ENCODE measurements at places on chromosomes 7 and 10.

DNA sequence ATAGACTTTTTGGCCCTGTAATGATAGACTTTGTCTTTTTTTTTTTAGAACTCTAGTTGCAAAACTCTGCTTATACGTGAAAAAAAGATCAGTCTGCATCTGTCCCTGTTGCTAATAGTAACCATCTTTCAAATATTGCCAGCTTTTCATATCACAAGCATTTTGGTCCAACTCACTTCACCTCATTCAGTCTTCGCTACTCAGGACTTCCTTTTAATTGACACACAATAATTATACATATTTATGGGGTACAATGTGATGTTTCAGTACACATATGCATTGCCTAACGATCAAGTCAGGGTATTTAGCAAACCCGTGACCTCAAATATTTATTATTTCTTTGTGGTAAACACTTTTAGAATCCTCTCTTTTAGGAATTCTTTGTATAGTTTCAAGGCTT, 867.0 kb upstream of the C7orf33 start:
- no peak for DNase-seq

GRCh38 chr7:120055300-120055699, 217.7 kb upstream of the KCND2 start:
- no peak for DNase-seq

DNA sequence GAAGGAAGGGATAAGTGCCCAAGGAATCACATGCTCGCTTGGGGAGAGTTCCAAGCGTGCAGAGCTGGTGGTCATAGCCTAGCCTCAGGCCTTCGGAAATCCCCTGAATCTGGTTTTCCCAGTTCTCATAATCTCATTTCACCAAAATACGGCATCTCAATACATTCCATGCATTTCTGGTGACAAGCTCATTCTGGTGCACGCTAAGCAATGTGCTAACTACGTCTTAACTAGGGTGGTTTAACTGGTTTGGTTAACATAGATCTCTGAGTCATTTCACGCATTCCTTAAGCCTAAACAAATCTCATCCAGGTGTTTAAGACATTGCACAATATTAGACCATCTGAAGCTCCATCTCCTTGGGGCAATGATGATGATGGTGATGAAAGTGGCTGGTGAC, 72.9 kb upstream of the STEAP1B start:
- no peak for DNase-seq

DNA sequence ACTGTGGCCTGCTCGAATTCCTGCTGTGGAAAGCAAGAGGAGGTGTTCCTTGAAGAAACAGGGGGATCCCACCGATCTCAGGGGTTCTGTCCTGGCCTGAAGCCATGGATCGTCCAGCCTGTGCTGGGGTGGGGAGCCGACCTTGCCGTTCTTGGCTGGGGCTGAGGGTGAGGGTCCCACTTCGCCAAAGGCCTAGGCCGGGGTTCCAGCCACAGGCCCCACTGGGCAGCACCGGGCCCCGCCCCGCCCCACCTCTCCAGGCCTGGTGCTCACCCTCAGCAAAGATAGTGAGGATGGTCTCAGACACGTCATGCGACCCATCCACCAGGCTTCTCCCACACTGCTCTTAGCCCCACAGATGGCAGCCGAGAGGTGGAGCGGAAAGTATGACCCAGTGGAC, 51.4 kb upstream of the ZNF716 start:
- DNase-seq: no peak

DNA sequence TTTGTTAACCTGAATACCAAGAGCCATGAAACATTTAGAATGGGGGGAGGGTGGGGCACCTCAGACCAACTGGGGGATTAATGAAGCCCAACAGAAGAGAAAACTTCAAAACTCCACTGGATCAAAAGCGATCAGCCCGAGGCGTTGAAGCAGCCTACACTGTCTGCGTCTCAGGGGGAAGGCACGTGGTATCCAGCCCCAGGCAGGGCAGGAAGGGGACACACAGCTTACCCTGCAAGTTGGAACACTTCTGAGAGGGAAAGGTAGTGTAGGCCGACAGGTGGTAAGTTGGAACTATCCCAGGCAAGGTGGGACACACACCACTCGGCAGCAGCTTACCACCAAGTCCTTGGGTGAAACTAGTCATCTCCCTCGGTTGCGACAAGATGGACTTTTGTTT, 102.9 kb downstream of the TAX1BP1 start:
- no peak for DNase-seq

DNA sequence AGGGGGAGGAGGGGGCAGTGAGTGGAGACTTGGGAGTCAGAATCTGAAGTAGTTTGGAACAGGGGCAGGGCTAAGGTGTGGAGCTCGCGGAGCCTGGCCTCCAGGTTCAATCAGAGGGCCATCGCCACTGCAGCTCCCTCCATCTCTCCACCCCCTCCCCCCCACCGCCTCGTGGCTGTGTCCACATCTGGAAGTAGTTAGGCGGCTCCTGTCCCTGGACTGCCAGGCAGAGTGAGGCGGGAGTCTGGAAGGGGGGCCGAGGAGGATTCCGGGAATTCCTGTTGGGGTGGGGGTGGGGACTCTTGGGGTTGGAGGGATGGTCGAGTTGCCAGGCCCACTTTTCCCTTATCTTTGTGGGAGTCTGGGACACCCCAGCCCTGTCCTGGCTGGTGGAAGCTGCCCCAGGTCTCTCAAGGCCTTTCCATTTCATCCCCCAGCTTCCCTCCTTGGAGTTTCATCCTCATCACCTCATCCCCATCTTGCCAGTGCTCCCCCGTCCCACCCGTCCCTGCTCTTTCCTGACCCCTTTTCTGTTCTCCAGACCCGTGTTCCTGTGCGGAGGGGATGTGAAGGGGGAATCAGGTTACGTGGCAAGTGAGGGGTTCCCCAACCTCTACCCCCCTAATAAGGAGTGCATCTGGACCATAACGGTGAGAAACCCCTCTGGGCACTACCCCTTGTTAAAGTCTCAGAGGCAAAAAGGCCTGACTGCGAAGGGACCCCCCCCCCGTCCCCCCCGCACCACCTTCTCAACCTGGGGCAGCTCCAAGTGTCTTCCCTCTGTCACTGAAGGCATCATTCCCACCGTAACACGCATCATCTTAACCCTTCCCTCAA, 944 bp downstream of the PCOLCE start:
- no peak for DNase-seq

Data from activated naive CD8-positive, alpha-beta T cell treated with anti-CD3 and anti-CD28 coated beads, Interleukin-2, amount 50 U/mL, for 16 hours (primary cell).